ENCODE measurements at places on chromosomes 13 and 19.

- no peak for DNase-seq
These were observed 36.5 kb upstream of the TEX29 start for GRCh38 chr13:111283991-111284390.

GRCh38 chr13:80436571-80437169 is 95.7 kb upstream of the SPRY2 start:
- no peak for DNase-seq

GRCh38 chr13:32246468-32246867 is 68.7 kb downstream of the ZAR1L start:
- DNase-seq = peak; percentile 32

GRCh38 chr13:97057176-97057575 is 62.9 kb upstream of the OXGR1 start:
- DNase-seq = no peak

DNA sequence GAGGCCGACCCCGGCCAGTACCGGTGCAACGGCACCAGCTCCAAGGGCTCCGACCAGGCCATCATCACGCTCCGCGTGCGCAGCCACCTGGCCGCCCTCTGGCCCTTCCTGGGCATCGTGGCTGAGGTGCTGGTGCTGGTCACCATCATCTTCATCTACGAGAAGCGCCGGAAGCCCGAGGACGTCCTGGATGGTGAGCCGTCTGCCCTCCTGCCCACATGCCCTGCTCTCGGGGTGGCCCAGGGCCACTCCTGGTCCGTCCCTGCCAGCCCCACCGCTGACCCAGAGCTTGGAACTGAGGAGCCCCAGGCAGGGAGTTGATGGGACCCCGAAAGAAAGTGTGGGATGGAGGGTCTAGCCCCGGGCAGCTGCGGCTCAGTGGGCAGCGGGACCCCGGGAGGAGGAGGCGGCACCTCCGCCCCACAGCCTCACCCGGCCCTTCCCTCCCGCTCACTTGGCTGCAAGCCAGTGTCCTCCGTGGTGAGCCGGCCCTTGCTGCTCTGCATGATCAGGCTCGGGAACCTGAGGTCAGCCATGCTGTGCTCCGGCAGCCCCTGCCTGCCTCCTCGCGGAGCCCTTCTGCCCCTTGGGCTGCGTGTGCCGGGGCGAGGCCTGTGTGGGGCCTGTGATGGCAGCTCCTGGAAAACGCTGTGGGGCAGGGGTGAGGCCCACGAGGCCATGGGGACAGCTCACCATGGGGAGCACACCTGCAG is 8.1 kb upstream of the HCN2 start:
- no peak for DNase-seq

GRCh38 chr13:45120967-45121831 is 889 bp downstream of the GTF2F2 start:
- DNase-seq = no peak

GRCh38 chr13:61387694-61388093 is 28.0 kb downstream of the PCDH20 start:
- DNase-seq = no peak

DNA sequence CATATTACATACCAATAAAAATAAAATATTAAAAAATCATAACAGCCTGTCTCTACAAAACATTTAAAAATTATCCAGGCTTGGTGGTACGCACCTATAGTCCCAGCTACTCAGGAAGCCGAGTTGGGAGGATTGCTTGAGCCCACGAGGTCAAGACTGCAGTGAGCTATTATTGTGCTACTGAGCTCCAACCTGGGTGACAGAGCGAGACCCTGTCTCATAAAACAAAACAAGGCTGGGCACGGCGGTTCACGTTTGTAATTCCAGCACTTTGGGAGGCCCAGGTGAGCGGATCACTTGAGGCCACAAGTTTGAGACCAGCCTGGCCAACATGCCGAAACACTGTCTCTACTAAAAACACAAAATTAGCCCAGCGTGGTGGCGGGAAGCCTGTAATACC is 52.2 kb upstream of the LSM14A start:
- no peak for DNase-seq

DNA sequence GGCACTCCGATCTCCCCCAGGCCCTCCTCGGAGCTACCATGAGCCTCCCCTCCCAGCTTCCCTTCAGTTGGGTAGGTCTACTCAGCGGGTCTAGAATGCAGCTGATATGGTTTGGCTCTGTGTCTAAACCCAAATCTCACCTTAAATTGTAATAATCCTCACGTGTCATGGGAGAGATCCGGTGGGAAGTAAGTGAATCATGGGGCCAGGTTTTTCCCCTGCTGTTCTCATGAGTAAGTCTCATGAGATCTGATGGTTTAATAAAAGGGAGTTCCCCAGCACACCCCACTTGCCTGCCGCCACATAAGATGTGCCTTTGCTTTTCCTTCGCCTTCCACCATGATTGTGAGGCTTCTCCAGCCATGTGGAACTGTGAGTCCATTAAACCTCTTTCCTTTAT is 14.5 kb upstream of the DOCK9 start:
- no peak for DNase-seq

DNA sequence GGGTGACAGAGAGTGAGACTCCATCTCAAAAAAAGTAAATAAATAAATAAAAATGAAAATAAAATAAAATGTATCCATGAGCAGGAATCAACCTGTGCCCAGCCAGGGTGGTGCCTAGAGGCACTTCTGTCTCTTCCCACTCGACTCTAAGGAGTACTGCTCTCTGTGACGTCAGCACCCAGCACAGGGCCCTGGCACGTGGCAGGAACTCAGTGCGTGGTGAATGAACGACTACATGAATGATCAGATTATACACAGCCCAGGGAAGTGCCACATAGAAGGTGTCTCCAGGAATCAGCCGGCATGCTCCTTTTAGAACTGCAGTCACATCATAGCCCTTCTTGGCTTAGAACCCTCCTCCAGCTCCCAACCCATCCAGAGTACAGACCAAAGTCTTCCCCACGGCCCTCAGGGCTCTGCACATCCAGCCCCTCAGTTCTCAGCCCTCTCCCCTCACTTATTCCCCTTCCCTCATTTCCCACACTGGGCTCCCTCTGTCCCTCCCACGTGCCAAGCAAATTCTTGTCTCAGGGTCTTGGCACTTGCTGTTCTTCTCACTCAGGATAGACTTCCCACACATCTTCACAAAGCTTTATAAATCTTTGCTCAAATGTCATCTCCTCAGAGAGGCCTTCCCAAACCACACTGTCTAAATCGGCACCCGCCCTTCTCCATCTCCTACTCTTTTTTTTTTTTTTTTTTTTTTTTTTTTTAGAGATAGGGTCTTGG is 4.2 kb downstream of the CLIP3 start:
- DNase-seq = no peak

GRCh38 chr13:114042066-114042815 is 68.4 kb upstream of the C13orf46 start:
- DNase-seq = no peak

GRCh38 chr19:45947926-45948325 is 25.7 kb downstream of the NOVA2 start:
- no peak for DNase-seq

DNA sequence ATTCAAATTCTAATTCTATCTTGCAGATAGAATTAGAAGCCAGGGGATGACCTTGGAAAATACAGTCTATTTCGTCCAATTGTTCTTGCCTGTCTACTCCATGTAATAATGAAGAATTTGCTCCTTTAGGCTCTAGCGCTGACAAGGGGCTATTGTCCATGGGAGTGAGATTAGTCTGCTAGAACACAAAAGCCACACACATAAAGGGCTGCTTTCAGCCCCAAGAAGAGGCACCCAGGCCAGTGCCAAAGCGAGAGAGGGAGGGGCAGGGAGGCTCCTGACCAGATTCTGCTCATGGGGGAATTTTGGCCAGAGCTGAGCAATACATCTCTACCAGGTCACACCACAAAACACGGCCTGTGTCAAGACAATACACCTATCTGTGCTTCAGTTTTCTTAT is 1306.9 kb downstream of the UQCRFS1 start:
- no peak for DNase-seq

DNA sequence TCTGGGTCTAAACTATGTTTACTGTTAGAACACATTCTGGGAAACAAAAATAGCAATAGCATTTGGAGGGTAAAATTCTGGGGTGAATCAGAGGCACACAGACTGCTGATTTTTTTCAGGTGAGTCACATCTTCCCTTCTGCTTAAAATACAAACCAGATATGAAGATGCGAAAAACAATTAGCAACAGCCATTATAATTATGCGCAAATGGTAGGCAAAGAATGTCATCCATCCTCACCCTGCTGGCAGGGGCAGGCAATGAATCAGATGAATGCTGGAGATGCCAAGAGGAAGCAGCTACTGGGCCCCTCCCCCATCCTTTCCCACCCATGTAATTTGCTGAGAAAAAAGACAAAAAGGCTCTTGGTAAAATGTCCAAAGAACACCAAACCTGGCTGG is 282.9 kb downstream of the KLF5 start:
- peak; percentile 37 for DNase-seq

DNA sequence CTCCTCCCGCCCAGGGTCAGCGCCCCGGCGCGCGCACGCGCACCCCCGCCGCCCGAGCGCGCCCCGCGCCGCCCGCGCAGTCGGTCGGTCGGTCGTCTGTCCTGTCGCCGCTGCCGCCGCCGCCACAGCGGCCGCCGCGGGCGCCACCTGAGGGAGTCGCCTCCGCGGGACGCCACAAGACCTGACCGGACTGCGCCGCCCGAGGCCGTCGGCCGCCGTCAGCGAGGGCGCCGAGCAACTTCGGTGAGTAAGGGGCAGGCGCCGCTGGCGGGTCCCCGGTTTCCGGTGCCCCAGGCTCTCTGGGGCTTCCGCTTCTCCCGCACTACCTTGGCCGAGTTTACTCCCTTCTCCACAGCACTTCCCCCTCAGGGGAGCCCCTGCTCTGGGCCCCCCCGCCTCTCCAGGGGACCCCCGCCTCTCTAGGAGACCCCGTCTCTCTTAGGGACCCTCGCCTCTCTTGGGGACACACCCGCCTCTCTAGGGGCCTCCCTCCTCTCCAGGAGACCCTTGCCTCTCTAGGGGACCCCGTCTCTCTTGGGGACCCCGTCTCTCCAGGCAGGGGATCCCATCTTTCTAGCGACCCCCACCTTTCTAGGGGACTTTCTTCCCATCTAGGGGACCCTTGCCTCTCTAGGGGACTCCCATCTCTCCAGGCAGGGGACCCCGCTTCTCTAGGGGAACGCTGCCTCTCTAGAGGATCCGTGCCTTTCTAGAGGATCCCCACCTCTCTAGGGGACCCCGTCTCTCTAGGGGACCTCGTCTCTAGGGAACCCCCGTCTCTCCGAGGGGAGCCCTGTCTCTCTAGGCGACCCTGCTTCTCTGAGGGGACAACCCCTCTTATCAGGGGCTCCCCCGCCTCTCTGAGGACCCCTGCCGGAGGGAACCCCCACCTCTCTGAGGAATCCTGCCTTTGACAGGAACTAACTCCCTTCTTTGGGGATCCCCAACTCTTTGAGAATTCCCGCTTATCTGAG is 19.3 kb upstream of the GATAD2A start:
- no peak for DNase-seq

GRCh38 chr13:72643311-72643989 is 84.0 kb downstream of the MZT1 start:
- peak; percentile 10 for DNase-seq

- DNase-seq = no peak
These were observed 21.4 kb upstream of the LILRA2 start for GRCh38 chr19:54551950-54552912.

DNA sequence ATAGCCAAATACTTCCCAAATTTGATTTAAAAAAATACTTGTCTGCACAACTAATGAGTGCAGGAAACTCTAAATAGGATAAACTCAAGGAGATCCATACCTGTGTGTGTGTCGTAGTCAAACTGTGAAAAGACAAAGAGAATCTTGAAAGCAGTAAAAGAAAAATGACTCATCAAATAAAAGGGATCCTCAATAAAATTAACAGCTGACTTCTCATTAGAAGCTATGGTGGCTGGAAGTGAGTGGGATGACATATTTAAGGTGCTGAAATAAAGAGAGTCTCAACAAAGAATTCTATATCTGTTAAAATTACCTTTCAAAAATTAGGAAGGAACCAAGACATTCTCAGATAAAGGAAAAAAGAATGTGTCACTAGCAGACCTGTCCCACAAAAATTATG is 13.7 kb downstream of the RNASEH2B start:
- DNase-seq = no peak

GRCh38 chr13:21100994-21101757 is 39.8 kb upstream of the LATS2 start:
- DNase-seq = no peak

- no peak for DNase-seq
These were observed 5.9 kb downstream of the MTMR6 start for GRCh38 chr13:25281193-25281934.

DNA sequence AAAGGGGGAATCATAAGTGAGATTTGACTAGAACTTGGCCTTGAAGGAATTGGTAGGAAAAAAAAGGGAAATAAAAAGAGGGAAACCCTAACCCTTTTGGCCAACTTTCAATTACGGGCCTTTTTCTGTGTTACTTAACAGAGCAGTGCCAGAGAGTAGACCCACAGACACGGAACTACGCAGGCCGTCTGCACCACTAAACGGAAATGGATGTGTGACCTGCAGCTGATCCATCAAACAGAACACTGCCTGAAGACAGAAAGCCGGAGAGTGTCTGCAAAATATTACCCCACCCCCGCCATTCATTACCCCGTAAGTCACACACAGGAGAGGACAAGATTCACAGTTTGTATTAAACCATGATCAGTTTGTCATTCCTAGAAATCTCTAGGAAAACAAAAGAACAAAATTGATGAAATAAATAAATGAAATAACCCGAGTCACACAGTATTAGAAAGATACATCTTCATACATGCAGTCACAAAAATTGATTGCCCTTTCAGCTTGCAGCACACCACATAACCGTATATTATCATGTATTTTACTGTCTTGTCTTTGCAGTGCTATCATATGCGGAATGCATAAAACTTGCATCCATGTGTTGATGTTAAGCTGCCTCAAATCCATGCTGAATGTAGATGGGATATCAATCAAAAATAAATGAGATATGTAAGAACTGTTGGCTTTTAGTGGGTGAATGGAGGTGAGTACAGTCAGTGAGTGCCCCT is 424.7 kb downstream of the IRS2 start:
- no peak for DNase-seq

- peak; percentile 82 for DNase-seq
These were observed 111.8 kb downstream of the SACS start for GRCh38 chr13:23321535-23322241.

DNA sequence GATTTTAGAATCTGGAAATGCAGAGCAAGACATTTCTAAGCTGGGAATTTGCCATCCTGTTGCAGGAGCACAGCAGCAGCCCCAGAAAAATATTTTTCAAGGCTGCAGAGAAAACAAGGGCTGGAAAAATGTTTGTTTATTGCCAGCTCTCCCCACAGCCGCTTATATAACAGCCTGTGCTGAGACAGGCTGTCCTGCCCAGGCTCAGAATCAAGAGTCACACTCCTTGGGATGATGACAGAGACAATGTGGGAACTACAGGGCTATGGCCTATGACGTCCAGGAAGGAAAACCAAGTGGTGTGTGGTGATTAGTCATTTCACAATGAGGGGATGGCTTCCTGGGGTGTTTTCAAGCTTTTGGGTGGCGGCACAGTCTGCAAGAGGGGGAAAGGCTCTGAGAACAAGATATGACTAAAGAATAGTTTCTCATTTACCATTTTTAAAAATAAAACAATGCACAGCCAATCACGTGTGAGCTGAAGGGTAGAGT is 136.3 kb upstream of the SERP2 start:
- peak; percentile 76 for DNase-seq

Data from GM04504 (cell line).